ENCODE measurements at places on chromosomes 4 and X. TPM values are rescaled to one million over a fixed set of nuclear protein-coding genes. Genes with fewer than 3 reads are reported as not detected.

DNA sequence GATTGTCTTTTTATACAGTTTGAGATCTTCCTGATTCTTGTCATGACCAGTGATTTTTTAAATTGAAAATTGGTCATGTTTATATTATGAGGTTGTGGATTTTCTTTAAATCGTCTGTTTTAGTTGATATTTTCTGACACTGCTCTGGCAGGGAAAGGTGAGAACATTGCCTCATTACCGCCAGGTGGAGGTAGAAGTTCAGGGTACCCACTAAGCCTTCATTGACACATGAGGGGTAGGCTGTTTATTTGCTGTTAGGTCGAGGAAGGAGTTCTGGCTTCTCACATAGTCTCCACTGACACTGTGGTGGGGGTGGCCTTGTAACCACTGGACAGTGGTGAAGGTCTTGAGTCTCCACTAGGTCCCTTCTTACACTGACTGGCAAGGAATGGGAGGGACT is 117.6 kb upstream of the GPR101 start:
- no peak for DNase-seq

DNA sequence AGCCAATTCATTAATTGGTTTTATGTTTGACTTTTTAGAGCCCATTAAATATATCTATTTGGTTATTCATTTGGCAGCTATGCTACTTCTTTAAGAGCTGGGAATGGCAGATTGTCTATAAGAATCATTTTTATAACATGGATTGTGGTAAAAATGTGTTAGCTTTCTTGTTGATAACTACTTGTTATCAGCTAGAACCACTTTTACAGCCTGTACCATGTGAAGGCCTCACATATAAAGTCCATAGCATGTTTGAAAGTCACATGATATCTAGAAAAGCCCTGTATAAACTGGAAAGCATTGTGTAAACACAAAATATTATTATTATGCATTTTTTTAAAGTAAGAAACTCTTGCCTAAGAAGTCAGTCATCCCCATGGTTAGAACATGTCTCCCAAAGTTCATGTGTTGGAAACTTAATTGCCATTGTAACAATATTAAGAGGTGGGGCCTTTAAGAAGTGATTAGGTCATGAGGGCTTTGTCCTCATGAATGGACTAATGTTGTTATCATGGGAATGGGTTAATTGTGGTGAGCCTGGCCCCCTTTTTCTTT is 110.9 kb upstream of the BMP2K start:
- no peak for DNase-seq

PNMA6A gene
- total RNA-seq, result not detected

PPP2R2C gene
- 32.9 TPM for total RNA-seq

Data from HCT116 (cell line).